ENCODE measurements at places on chromosomes 2 and 18.

DNA sequence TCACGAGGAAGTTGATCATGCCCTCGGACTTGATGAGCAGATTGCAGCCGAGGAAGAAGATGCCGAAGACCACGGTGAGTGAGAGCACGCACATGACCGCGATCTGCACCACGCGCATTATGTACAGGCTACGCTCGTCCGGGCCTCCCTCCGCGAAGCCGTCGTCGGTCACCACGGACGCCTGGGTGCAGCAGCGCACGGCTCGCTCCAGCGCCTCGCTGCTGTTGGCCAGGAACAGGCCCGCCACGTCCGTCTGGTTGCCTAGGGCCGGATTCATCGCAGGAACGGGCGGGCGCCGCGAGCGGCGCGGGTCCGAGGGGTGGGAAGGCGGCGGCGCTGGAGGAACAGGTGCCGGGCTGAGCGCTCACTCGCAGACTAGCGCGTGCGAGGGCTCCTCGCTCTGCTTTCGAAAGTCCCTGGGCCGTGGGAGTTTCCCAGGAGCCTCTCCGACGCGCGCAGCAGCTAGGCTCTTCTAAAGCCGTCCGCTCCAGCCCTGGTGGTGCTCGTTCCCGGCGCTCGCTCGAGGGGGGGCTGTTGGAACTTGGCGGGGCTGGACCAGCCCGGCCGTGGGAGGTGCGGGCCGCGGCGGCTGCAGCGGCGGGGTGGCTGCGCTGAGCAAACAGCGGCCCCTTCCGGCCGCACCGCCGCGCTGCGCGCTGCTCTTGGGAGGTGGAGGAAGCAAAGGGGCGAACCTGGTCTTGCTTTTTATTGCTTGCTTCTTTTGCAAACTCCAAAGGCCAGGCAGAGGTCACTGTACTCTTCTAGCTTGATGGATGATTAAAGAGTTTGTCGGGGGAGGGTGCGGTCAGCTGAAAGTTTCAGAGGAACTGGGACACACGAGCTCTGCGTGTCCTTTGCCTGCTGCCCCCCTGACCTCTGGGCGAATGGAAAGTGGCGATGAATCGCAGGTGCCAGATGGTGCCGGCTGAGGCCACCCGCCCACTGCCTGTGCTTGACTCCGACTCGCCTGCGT, at the start of gene RPRM:
Gene RPRM, minus strand, starts transcription at position 474 of the 973 bp plus-strand sequence. Its CDS starts 197 bp downstream, at position 277.
- peak; percentile 51 for DNase-seq

GRCh38 chr18:35343488-35343935, 708 bp downstream of the ZNF24 start:
- no peak for DNase-seq

DNA sequence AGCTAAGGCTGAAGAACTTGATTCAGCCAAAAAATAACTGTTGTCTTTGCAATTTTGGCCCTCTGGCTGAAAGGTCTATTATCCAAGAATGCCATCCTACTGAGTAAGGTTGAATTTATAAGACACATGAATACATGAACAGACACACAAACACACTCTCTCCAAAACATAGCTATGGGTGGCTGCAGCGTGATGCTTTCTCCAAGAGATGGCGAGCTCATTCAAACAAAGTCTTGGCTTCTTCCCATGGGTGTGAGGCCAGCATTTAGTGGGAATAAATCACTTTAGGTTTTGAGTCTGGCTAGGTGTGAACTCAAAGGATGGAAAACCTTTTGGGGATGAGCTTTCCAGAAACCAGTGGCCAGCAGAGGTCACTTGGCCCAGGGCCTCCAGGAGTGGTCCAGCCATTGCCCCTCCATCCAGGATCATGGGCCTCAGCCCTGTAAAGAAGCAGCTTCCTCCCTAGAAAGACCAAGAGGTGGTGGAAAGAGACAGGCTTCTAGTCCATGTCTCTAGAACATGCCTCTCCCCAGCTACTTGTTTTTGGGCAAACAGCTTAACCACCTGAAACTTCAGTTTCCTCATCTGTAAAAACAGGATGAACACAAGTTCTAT, 11.0 kb upstream of the OSR1 start:
- no peak for DNase-seq

DNA sequence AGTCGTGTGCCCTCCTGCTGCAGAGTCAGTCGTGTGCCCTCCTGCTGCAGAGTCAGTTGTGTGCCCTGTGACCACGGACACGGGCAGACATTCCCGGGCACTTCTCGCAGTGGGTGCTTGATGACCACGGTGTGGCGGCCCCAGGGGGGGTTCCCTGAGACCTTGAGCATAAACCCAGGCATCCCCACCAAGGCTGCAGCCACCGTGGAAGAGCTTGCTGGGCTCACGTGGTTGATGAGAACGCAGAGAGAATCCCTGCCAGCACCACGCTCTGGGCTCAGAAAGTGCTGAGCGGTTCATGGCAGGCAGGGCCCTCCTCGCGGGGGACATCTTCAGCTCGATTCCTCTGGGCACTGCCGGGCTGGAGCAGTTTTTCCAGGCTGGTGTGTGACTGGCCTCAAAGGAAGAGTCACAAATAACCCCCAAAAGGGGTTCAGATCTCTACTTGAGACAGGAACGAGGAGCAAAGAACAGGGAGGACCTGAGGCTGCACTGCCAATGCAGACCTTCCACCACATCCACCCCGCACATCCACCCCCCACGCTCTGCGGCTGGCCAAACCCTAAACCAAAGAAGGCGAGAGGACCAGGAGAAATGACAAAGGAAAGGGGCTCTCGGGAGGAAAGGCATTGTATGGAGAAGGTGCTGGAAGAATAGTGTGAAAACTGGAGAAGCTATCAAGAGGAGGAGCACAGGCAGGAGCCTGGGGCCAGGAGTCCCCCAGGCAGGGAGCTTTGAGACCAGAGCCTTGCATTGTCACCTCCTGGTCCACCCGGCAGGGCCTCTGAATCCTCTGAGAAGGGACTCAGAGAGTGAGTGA, 8.4 kb upstream of the PER2 start:
- no peak for DNase-seq

DNA sequence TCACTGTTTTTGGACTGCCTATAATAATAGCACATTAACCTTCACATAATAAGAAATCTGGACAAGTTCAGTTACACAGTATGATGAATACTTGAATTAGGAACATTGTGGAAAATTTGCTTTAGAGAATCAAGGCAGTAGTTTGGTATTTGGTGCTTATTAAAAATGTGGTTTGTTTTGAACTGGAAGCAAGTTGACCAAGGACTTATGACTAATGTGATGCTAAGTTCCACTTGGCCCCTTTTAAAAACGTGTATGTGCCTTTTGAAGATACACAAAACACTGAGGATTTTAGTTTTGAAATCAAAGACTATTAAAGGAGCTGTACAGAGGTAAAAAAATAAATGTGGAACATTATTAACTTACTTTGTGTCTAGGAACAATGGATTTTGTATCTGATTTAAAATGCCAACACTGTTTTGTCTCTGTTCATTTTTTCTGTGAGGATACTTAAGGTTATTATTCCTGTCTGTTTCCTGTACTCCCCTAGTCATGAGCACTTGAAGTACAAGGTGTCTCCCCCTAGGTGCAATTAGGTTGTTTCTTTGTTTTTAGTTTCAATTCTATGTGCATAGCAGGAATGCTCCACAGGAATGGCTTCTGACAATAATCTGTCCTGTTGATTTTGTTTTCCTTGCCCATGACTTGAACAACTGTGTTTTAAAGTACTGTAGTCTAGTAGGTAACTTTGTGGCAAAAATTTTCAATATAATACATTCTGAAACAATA, 49.6 kb upstream of the PTH2R start:
- no peak for DNase-seq

- no peak for DNase-seq
These were observed 49.7 kb downstream of the TRIB2 start for GRCh38 chr2:12766421-12766879.

DNA sequence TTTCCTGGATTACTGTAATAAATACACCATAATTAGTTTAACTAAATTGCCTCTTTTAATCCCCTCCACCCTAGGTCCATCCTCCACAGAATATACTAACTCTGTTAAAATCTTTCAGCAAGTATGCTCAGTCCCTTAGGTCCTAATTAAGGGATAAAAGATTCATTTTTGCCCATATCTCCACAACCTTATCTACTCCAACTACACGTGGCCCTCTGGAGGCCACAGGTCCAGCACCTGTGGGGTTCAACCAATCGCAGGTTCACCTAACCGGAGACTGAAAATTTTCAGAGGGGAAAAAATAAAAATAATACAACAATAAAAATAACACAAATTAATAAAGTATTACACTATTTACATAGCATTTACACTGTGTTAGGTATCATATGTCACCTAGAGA, 86.4 kb downstream of the MAP4K3 start:
- no peak for DNase-seq

DNA sequence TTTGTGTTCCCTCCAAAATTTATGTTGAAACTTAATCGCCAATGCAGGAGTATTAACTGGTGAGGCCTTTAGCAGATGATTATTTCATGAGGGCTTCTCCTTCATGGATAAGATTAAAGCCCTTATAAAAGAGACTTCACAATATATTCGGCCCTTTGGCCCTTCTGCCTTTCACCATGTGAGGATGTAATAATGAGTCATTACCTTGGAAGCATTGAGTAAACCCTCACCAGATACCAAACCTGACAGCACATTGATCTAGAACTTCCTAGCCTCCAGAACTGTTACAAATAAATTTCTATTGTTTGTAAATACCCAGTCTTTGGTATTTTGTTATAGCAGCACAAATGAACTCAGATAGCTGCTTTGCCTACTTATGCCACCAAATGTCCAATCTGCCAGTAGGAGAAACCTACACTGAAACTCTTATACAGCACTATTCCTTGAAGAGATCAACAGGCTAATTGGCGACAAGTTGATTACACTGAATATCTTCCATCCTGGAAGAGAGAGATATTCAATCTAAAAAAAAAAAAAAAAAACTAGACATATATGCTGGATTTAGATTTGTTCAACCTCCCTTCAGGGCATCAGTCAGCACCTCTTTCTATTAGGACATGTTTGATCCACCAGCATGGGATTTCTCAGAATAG, 125.9 kb upstream of the COL5A2 start:
- no peak for DNase-seq

GRCh38 chr2:30769891-30770462, 37.3 kb downstream of the CAPN13 start:
- no peak for DNase-seq

DNA sequence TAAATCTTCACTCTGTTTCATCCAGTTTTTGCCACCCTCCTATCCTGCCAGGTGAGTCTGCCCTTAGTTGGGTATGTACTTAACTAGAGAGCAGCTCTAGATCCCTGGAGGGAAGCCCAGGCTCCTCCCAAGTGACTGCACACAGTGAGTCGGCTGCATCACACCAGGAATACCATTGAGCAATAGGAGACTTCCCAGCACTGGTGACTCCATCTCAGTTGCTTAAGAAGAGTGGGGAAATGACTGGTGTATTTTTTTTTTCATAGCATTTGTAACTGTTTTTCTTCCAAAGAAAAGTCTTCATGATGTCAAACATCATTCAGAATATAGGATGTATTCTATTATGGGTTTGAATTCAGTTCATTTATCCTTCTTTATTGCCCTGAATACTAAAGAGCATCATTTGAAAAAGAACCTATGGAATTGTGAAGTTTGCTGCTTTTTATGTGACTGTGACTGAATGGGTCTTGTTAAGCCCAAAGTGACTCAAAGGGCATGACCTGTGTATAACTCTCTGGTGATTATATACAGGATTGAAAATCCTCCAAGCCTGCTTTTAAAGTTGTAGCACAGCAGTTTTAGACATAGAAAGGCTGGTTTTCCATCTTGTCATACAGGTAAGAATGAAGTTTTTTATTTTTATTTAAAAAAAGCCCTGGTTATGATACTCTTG, 84.3 kb downstream of the MAP3K20 start:
- no peak for DNase-seq

- DNase-seq = no peak
These were observed 151.6 kb downstream of the FAM210A start for GRCh38 chr18:13574761-13575160.

GRCh38 chr2:127637236-127637630, 8.7 kb upstream of the GPR17 start:
- no peak for DNase-seq

GRCh38 chr2:226943862-226944620, 108.2 kb downstream of the RHBDD1 start:
- DNase-seq = no peak

DNA sequence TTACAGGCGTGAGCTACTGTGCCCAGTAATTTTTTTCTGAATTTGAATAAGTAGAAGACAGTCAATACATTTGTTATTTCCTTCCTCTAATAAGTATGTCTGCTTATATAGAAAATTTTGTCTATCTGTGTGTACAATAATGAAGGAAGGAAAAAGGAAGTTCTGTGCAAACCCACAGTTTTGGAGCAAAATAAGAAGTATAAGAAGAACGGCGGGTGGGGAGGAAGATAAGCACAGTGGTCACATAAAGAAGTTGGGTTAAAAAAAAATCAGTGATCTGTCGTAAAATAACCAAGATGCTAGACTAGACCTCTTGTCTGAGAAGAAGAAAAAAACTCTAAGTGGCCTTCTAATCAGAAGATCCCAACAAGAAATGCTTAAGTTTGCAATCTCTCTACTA, 20.2 kb downstream of the MGAT4A start:
- no peak for DNase-seq

DNA sequence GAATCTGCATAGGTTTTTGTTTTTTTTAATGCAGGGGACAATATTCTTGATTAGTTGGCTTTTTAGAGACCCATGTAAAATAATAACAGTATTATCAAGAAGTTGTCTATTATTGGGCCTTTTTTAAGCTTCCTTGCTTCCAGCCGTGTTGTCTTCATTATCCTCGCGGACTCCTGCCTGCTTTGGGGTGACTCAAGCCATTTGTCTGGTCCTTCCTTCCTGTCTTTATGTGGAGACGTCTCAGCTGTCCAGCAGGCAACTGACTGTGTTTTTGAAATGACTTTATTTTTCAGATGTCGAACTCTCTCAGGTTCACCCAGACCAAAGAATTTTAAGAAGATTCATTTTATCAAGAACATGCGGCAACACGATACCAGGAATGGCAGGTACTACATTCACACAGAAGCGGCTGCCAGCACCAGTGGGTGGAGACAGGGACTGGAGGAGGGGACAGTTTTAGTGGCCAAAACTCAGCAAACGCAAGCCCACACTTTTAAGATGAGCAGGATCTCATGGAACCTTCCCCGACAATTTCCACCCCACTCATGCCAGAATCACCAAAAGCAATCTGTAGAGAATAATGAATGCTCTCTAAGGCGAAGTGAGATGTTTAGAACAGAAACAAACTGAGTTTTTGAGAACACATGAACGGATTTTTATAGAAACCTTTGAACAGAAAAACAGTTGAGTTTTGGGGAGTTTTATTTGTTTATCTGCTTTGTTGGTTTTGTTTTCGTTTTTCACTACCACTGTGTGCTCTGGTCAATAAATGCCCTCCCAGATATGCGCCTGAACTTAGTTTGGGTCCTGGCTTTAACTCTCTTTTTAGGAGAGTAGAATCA, 59.1 kb downstream of the CABLES1 start:
- DNase-seq = no peak

DNA sequence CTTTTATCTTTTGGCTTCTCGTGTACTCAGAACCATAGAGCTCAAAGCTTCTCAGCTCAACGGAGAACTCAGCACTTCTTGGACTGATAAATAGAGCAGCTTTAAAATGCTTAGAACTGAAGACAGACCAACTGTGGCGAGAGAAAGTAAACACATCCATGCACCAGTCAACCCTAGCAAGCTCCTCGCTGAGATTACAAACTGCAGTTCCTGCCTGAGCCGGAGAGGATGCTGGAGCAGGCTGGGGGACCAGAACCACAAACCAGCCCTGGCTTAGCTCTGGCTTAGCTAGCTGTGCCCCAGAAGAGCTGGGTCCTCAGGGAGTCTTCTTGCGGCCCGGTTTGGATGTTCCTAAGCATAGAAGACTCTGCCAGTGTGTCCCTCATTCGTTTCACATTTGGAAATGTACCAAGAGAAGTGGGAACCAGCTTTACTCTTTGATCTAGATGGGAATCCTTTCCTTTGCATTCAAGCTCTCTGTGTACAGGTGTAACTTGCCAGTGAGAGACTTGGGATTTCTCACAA, 5.6 kb downstream of the PAX8 start:
- no peak for DNase-seq

GRCh38 chr18:74418023-74418422, 39.1 kb downstream of the DIPK1C start:
- DNase-seq = no peak

All from caudate nucleus (tissue), 63 donors.